ENCODE measurements at places on chromosomes 4 and X.
A peak's percentile ranks its signal among the peaks of the same experiment; 100 is the strongest.

DNA sequence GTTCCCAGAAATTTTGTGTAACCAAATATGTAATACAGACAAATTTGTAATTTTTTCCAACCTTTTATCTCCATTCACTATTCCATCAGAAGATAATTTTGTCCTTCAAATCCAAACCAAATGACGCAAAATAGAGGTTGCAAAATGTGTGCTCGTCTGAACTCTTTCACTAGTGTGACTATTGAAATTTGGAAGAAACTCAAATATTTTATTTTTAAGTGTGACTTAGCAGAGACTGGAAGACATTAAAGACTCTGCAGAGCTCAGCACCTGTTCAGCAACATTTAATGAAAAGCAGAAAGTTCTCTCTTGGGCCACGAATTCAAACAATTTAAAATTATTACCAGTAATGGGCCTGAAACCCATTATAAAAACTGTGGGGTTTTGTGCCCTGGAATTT lies 30.0 kb upstream of the APELA start:
- ATAC-seq, result no peak

DNA sequence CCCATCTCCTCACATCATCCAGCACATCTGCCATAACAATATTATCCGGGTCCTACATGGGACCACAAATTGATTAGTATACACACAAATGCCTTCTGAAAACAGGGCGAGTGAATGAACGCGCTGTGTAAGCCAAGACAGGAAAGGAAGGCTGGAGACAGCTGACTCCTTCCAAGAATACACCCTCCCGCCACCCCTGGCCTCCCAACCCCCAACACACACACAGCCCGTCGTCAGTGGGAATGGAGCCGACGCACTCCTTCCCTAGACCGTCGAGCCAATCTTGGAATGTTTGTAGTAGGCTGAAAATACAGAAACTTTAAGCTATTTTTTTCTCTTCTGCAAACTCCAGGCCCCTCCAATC lies 319 bp upstream of the MAGEH1 start:
- ATAC-seq, result peak; percentile 75

DNA sequence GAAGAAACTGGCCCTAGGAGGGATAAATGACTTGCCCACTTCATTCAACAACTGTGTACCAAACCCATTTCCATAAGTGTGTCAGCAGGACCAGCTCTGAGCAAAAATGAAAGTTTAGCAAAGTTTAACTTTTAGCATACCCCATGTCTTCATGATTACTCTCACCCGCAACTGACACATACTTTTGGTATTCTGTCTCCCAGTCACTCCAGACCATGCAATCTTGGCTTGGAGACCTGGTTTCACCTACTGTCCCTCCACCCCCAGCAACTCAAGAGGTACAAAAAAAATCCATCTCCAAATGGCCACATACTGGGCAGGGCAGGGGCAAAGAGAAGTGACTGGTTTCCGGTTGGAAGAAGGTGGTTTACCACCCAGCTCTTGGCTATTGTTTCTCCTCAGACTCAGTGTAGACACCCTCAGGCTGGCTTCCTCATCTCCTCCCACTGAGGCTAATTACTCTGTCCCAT lies 79.8 kb downstream of the RLIM start:
- no peak for ATAC-seq

GRCh38 chr4:95265814-95266740 lies 282.7 kb downstream of the UNC5C start:
- no peak for ATAC-seq

- ATAC-seq, result no peak
Measured at GRCh38 chr4:93029769-93030168, 726.0 kb downstream of the GRID2 start.

- peak; percentile 38 for ATAC-seq
Measured at GRCh38 chrX:13763489-13763888, 28.9 kb downstream of the OFD1 start.

DNA sequence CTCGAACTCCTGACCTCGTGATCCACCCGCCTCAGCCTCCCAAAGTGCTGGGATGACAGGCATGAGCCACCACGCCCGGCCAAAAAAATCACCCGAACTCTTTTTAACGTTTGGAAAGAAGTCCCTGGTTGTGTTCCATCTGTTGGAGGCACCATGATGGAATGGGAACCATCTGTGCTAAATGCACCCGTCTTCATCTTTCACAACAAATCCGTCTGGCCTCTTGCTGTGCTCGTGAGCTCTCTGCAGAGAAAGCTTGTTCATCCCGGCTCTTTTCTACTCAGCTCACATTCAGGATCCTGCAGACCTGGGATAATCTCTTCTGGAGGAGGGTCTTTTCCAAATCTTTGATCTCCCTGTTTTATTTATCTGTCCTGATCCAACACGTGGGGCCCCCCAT lies 188.8 kb downstream of the CRLF2 start:
- no peak for ATAC-seq

DNA sequence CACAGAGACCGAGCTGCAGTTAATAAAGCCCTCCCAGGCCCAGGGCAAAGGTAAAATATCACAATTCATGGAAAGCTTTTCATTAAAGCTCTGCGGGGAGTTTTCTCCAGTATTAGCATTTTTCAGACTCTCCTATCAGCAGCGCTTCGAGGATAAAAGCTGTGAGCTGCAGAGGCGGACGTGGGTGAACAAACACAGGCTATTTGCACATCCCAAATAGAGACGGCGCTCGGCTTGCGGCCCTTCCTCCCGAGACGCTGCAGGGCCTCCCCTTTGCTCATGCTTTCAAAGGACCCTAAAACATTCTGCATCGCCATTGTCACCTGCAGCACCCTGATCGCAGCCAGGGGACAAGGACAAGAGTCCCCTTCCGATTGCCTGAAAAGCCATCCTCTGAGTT lies 97.3 kb downstream of the SORCS2 start:
- no peak for ATAC-seq

GRCh38 chr4:7135389-7135746 lies 57.0 kb upstream of the SORCS2 start:
- no peak for ATAC-seq

GRCh38 chrX:96430756-96431455 lies 253.7 kb upstream of the DIAPH2 start:
- ATAC-seq, result no peak

GRCh38 chrX:78712336-78712735 lies 35.2 kb upstream of the LPAR4 start:
- ATAC-seq, result no peak

GRCh38 chrX:52216541-52216940 lies 31.9 kb downstream of the MAGED4 start:
- no peak for ATAC-seq

DNA sequence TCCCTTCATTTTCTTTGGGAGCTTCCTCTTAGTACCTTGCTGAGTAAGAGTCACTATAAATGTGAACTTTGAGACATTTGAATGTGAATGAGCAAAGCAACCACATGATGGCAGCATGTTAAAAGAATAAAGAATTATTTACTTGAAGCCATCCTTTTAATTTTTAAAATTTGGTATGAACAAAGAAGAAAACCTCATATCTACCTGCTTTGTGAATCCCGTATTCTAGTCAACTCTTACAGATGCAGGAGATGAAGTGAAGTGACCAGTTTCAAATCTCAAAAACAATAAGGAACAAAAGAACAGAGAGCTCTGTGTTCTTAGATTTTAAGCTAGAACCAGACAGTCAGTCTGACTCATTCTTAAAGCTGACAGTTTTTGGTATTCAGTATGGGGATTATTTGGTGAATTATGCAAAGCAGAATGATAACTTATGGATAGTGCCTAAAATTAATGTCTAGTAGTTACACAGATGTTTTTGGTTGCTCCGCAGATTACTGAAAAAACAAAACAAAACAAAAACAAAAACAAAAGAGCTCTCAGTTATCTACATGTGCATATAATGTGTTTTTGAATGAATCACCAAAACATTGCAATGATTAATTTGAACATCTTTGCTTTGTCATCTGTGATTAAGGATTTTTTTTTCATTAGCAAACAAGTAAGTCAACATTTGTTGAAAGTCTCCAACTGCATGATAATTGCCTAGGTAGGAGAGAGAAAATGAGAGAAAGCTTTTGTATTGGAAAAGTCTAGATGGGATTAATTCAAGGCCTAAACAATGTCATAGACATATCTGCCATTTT lies 48.2 kb upstream of the H2AZ1 start:
- ATAC-seq, result no peak

DNA sequence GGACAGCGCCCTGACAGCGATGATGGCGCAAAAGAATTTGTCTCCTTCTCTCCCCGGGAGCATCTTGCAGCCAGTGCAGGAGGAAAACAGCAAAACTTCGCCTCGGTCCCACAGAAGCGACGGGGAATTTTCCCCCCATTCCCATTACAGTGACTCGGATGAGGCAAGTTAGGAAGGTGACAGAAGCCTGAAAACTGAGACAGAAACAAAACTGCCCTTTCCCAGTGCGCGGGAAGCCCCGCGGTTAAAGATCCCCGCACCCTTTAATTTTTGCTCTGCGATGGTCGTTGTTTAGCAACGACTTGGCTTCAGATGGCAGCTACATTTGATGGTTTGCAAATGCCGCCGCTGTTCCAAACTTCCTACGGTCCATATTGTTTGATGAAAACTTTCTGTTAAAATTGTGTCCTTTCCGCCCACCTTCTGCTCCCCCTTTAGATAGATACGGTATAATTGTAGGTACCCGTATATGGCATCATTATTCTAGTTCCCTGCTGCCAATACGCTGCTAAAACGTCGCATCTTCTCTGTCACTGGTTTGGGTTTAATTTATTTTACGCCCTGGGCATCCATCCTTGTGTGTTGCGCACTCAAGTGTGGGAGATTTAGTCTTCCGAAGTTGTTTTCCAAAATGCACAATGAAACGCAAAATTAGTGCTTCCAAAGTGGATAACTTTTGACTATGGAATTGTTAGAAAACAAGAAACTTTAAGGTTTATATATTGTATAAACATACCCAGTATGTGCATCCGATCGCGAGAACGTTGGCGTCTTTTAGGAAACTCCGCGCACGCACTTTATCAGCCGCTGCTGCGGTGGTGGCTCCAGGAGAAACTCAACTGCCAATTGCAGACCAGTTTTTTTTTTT lies 1.5 kb downstream of the ATOH1 start:
- ATAC-seq, result no peak

DNA sequence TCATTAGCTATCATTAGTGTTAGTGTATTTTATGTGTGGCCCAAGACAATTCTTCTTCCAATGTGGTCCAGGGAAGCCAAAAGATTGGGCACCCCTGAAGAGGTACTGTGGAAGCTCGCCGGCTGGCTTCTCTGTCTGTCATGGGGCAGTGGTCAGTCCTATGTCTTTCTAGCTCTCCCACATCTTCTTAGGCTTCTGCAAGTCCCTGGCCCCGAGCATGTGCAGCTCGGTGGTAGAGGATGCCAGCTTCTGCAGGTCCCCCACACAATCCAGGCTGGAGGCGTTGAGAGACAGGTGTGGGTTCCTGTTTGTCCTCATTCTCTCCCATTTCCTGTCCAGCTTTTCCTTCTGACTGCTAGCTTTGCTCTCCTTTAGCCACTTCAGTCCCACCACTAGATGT lies 134.1 kb upstream of the NALF2 start:
- ATAC-seq, result no peak

DNA sequence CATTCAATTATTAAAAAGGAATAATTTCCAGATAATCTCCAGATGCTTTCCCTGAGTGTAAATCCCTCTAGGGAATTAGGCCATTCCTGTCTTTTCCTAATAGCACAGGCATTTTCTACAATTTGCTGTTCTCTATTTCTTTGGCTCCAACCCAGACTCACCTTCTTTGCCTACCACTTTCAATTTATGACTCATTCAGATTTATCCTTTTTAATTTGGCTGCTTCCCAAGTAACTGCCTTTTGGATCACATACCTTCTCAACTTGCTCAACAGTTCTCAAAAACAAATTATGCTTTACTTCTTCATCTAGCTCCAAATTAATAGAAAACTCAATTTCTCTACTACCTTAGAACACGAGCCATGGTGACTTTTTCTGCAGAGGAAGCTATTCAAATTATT lies 1166.3 kb upstream of the PCDH7 start:
- no peak for ATAC-seq

- no peak for ATAC-seq
Measured at GRCh38 chrX:73481521-73481920, 34.7 kb downstream of the CDX4 start.

GRCh38 chr4:111506706-111507105 lies 638.5 kb upstream of the FAM241A start:
- ATAC-seq, result no peak

DNA sequence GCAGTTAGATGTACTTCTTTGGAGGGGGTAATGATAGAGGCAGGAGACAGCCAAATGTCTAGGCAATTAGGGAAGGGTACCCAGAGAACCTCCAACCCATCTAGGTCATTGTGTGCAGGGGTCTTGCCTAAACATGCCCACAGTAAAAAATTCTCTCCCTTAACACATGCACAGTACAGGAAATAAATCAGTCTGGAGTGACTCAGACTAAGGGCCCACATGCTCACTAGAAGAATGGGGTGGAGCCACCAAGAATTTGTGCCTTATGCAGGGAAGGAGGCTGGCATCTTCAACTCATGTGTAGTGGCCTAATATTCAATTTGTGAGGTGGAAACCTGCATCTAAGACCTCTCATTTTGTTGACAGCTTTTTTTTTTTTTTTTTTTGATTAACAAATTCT lies 945.3 kb upstream of the GRIA3 start:
- peak; percentile 93 for ATAC-seq

DNA sequence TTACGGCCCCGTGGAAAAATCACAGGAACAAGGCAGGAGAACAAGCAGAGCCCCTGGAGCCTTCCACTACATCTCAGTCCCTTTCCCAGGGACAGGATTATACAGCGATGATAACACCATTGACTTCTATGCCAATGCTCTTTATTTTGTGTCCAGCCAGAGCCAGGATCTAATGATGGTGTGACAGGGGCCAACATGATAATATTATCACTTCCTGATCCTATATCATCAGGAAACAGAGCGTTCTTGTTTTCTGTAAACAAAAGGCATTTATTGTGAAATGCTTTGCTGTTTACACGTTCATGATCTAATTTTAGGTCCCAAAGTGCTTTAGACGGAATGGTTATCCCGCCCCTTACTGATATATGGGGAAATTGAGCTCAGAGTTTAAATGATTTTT lies 12.8 kb downstream of the TMPRSS11E start:
- ATAC-seq, result no peak

DNA sequence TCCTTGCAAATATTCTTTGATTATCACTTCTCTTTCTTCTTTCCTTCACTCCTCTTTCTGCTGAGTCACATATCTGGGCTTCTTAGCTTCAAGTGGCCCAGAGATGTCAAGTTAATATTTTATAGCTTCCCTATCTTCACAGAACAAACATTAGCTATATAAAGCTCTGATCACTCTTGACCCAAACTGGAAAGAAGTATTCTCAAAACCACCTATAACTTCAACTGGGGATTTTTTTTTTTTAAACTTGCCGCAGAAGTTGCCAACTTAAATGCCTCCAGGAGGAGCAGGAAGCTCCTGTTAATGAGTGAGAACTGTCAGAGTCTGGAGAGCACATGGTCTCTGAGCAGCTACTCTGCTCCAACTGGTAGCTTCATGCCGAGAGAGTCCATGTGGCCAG lies 233.3 kb upstream of the EDNRA start:
- no peak for ATAC-seq

- no peak for ATAC-seq
Measured at GRCh38 chrX:13026877-13027652, 17.4 kb downstream of the FAM9C start.

DNA sequence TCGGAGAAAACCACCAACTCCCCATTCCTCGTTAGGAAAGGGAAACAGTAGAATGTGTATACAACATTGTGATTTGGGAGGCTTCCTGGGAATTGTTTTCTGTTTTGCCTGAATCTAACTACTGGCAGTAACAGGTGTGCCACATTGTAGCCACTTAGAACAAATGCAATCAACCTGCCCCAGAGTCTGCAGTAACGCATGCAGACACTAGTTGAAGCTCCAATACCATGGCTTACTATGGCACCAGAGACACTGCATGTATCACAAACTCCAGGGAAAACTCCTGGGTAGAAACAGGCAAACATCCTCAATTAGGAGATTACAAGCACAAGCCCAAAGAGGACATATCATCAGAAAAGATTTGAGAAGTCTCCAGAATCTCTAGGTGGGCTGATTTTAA lies 154.2 kb upstream of the NEIL3 start:
- no peak for ATAC-seq

Measured in motor neuron (in vitro differentiated cells).